Muscle of arm (tissue), 14 donors: ENCODE measurements at places on chromosomes 3 and 15.

- no peak for DNase-seq
Observed at GRCh38 chr3:182108371-182108770, 396.6 kb downstream of the SOX2 start.

GRCh38 chr15:99482993-99483392 lies 82.8 kb upstream of the MEF2A start:
- no peak for DNase-seq

- no peak for DNase-seq
Observed at GRCh38 chr3:58043933-58044332, 35.7 kb downstream of the FLNB start.

DNA sequence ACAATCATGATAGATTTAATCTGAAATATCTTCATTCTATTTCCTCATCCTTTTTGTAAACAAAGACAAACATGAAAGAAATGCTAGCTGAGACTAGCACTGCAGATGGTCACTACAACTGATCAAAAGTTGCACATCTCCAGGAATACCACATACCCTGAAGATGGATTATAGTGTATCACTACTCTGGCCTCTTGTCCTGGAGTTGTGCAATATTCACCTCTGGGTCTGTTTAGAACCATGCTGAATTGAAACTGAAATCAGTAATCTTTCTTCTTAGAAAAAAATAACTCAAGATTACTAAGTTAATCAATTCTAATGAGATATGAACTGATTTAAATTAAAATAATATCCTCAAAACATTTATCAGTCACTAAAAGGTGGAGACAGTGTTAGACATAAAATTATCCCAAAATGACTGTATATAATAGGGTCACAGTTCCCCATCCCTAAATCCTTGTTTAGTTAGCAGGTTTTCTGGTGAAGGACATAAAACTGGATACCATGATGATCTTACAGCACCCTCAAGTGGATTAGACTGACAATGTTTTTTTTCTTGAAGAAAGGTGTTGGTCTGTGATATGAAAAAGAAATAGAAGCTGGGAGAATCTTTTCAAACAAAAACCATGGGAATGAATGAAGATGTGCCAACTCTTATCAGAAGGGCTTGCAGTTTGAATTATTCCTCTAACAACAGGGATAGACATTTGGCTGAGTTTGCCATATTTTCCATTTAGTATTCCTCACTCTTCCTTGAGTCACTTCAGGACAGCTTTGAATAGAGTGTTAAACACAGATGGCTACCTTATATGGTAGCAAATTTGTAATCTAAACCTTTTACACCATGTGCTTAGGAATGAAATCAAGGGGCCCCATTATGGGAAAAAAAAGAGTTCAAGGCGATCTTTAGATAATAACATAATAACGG lies 7.1 kb upstream of the TTC14 start:
- DNase-seq: peak; percentile 4

DNA sequence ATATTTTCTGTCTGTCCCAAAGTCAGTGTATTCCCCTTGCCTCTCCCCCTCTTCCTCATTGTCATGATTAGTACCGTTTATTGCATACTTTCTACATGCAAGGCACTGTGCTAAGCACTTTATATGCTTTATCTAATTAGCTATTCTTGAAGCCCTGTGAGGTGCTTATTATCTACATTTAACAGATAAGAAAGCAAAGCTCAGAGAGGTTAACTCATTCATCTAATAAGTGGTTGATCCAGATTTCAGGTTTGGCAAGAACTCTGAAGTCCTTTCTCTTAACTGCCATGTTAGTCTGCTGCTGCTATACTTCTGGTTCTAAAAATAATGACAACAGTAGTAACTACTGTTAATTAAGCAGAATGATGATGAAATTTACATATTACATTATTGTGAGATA lies 13.5 kb downstream of the IQGAP1 start:
- DNase-seq: no peak

GRCh38 chr3:177771780-177772179 lies 574.5 kb upstream of the TBL1XR1 start:
- DNase-seq: no peak

GRCh38 chr15:91526424-91526823 lies 327.1 kb upstream of the SLCO3A1 start:
- no peak for DNase-seq

DNA sequence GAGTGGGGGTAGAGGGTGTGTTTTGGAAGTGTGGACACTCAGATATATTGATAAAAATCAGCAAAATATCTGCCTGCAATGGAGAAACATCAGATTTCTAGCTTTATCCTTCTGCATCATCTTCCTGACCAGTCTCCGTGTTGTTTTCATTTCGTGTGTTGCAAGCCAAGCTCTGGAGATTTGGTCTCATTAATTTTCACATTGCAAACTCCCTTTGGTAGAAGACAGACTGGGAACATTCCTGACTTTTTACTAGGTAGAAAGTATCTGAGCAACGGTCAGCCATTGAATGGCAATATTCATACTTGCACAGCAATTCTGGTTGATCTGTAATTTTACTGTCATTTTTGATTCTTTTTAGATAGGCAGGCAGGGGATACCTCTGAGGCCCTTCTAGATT lies 30.4 kb downstream of the FSTL1 start:
- DNase-seq: no peak

DNA sequence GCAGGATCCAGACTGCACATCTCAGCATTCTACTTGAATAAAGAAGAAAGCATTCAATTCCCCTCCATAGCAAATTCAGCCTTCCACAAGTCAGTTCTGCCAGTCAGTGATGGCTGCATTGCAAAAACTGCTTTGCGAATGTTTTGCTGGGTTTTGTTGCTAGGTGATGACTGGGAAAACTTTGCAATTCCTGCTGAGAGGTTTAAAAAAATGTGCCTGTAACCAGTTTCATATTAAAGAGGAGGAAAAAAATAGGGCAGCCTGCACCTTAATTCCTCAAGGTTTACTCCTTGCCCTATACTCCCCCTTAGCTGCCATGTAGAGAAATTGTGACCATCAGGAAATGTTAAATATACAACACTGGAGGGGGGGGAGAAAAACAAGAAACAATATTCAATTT lies 225.6 kb upstream of the ATP11B start:
- DNase-seq: peak; percentile 53

DNA sequence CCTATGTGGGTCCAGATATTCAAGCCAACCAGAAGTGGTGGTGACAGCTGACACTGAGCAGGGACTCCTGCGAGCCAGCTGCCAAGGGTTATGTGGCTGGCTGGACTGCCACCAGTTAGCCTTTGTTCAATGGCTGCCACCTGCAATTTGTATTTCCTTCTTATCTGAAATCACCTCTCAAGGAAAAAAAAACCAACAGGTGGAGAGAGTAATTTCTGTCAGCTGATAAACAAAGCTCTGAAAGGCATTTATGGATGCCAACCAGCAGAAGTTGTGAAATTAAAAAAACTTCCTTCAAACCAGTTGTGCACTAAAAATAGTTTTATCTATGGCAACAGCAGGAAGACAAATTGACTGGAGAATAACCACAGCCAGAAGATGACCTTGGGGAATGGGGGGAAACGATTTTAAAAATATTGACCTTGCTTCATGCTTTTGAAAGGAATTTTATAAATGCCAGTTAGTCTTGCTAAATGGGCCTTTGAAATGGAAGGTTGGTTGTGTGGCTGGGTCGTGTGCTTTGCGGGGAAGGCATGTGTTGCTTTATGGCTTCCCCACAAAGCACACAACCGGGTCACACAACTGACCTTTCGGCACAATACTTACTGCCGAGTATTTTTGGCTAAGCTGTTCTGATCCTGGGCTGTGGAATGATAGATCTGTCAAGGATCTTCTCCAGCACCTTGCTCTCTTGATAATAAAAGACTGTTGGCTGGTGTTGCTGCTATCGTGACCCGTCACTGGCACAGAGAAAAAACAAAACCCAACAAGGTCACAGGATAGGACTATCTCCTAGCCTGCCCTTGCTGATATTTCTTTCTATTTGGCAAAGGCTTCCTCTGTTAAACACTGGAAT lies 3.5 kb downstream of the MYZAP start:
- DNase-seq: no peak

- DNase-seq: no peak
Observed at GRCh38 chr3:20307383-20307782, 121.4 kb upstream of the SGO1 start.

DNA sequence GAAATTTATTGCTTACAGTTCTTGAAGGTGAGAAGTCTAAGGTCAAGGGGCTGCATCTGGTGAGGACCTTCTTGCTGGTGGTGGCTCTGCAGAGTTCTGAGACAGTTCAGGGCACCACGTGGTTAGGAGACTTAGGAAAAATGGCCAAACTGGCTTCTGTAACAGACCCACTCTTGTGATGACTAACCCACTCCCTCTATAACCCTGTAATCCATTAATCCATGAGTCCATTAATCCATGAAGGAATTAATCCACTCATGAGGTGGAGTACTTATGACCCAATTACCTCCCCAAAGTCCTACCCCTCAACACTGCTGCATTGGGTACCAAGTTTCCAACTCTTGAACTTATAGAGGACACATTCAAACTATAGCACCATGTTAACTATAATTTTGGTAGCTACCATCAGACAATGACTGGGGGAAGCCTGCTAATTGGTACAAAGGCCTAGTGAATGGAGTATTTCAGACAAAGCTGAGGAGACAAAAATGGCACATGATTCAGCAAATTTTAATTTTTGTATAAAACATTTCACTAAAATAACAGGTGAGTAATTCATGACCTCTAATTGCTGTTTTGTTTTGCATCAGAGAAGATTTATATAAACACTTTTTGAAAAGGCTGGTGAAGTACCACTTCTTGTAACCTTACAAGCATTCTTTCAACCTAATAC lies 374.1 kb upstream of the TBL1XR1 start:
- no peak for DNase-seq

DNA sequence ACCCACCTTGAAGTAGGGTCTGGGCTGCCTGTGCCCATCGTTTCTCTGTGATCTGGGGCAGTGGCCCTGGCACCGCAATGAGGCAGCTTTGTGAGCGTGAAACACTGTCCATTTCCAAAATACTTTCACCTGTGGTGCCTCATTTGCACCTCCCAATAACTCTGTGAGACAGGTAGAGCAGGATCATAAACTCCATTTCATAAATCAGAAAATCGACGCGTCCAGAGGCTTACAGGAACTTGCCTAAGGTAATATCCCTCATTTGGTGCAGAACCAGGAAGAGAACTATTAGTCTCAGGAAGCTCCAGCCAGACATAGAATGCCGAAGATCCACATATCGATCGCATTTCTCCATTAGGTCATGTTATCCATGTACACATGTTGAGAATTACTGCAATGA lies 38.2 kb upstream of the SEMA4B start:
- DNase-seq: no peak

- no peak for DNase-seq
Observed at GRCh38 chr15:94744080-94744793, 512.9 kb downstream of the MCTP2 start.

GRCh38 chr15:42385980-42386700 lies 26.8 kb downstream of the CAPN3 start:
- DNase-seq: no peak

DNA sequence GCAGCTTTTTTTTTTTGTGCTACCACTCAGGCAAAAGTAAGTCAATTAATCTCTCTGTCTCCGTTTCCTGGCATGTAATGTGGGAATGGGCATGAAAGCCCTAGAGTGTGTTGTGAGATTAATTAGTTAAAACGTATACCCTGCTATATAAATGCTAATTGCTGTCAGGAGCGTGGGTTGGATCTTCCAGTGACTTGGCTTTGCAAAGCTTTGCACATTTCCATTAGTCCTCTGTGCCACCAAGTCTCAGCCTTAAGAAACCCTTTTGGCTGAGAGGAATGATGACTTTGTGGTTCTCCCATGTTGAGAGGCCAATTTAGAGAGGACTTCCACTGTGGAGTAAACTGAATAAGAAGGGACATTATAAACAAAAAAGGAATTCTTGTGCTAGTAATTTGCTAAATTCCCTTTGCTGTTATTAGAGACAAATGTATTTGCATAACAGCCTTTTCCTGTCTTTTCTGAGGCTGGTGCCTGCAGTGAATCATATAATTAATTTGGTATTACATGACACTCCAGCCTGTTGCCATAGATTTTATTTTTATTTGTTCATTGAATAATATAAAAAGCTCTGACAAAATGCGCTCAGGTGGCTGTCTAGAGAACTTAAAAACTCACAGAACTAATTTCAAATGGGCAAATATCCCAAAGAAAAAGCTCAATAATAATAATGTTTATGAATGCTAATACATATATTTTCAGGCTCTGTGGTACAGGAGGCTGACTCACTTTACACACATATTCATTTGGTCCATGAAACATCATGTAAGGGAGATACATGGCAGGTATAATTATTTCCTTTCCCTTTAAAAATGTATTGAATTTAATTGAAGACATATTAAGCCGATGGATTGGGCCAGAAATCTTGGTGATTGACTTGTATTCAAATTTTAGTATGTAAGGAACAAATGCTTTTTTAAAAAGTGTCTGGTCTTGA lies 82.7 kb downstream of the IL1RAP start:
- DNase-seq: no peak

DNA sequence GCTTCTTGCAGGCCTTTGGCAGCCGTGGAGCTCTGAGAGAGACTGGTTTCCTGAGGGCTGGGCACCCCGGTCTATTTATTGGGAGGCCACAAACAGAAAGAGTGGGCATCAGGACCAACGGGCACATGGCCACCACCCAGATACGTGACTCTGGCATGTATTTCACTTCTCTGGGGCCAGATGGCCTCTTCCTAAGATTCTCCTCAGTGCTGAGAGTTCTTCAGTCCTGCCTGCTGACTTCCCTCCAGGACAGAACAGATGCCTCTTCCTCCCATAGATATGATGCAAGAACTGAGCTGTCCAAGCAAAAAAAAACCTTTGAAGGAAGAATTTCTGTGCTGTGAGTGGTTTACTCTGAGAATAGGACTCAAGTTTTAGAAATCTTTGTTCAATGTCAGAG lies 107.7 kb downstream of the IGF2BP2 start:
- peak; percentile 38 for DNase-seq

DNA sequence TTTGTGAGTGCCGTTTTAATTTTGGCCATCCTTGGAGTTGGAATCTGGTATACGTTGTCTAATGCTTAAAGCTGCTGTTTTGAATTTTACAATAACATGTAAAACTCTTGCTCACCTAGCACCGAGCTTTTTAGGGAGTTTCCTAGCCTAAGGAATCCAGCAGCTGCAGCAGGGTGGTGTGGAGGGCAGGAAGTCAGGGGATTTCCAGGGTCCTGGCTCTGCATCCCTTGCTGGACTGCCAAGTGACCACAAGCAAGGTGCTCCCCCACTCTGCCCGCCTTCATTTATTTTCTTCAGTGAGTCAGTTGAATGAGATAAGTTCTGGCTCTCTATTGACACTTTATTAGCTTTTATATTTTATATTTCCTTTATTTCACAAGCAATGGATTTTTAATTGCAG lies 113.7 kb downstream of the ATG7 start:
- DNase-seq: no peak

GRCh38 chr3:173737167-173737808 lies 339.7 kb downstream of the NLGN1 start:
- no peak for DNase-seq

- peak; percentile 89 for DNase-seq
Observed at GRCh38 chr3:126442094-126442855, 33.4 kb downstream of the ZXDC start.

GRCh38 chr3:51224283-51224682 lies 160.8 kb upstream of the MANF start:
- no peak for DNase-seq
